Aortic smooth muscle cell (primary cell): ENCODE measurements at places on chromosomes 11 and 22. TPM values are rescaled to one million over a fixed set of nuclear protein-coding genes. Genes with fewer than 3 reads are reported as not detected.

TTC36 gene
- 0.26 and 0.37 TPM in 2 replicates for total RNA-seq

TMEM121B gene
- total RNA-seq: under 0.01 TPM in 2 replicates

SLN gene
- total RNA-seq: not detected in 2 replicates

CDON gene
- total RNA-seq: 6.7 and 7.7 TPM in 2 replicates

TMPRSS4 gene
- under 0.01 TPM in 1 of 2 replicates, not detected in the other for total RNA-seq
